ENCODE measurements at places on chromosomes 3 and 15.
A peak's percentile ranks its signal among the peaks of the same experiment; 100 is the strongest.

GRCh38 chr15:74144153-74144775 is 13.9 kb downstream of the ISLR2 start:
- DNase-seq = no peak

GRCh38 chr15:67992834-67993233 is 61.3 kb upstream of the PIAS1 start:
- DNase-seq = no peak

DNA sequence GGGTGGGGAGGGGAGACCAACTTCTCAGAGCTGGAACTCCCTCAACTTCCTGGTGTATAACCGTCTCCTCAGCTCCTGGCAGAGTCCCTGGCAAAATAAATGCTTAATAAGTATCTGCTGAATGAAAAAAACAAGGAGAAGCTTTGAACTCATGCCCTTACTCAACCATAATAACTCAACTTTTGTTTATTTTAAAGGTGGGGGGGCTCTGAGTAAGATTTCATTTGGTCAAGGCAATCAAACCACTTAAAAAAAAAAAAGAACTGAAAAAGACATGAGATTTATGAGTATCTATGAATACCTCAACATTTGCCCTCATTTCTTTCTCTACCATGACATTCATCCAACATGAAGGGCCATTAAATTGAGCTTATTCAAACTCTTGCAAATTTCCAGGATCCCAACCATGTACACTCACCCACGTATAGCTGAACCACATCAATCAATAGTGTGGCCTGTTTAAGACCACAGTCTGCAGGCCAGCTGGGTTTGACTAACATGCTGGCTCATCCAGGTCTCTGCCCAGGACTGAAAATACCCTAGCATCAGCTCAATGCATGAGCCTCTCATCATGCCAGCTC is 157.9 kb downstream of the FOXP1 start:
- no peak for DNase-seq

GRCh38 chr15:37372064-37372463 is 271.7 kb upstream of the MEIS2 start:
- no peak for DNase-seq

- DNase-seq = no peak
These were observed 11.2 kb upstream of the CPB1 start for GRCh38 chr3:148816427-148816826.

DNA sequence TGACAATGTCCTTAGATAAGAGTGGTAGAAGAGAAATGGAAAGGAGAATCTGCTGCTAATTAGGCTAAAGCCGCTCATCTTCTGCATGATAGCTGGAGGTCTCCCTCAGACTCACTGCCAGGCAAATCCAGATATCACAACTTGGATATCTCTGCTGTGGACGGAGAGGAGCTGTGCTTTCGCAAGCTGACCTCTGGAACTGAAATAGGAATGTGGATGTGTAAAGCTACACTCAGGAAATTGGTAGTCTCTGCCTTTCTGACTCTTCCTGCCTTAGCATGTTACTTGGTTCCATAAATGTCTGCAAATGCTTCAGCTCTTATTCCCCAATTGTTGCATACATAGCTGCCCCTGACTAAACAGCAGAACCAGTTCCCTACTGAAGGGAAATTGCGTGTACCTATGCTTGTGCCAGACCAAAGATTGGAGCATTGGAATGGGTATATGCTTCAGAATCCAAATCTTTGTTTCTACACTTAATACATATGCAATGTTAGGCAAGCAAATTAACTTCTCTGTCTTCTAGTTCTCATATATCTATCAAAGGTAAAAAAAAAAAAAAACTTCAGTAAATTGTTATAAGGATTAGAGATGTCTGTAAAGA is 74.7 kb upstream of the ROBO2 start:
- DNase-seq = no peak

GRCh38 chr3:129025691-129026435 is 24.8 kb downstream of the EFCC1 start:
- DNase-seq = no peak

- DNase-seq = no peak
These were observed 299.8 kb upstream of the GOLIM4 start for GRCh38 chr3:168395551-168395950.

- no peak for DNase-seq
These were observed 2.6 kb downstream of the CYP19A1 start for GRCh38 chr15:51335538-51336410.

GRCh38 chr15:67784856-67785430 is 40.4 kb upstream of the SKOR1 start:
- no peak for DNase-seq

GRCh38 chr3:159322322-159322939 is 520.6 kb downstream of the MFSD1 start:
- peak; percentile 51 for DNase-seq

DNA sequence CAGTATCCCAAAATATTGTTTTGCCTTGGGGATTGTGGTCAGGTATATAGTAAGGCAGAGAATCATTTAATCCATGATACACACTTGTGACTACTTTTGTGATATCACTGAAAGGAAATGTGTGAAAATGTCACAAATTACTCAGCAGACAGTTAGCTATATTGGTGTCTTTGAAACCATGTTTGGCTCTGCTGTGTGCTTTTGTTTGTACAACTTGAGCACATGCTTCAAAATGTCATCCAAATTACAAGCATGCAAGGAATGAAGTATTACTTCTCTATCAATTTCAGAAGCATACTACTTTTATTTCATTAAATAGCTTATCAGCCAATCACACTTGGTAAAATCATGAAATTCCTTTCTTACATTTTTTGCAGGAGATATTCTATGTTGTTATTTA is 619.0 kb upstream of the AGTR1 start:
- DNase-seq = no peak

- no peak for DNase-seq
These were observed 430.6 kb downstream of the MECOM start for GRCh38 chr3:169232863-169233262.

GRCh38 chr3:45528429-45528828 is 66.1 kb upstream of the LIMD1 start:
- DNase-seq = peak; percentile 79

GRCh38 chr15:68201153-68201878 is 3.8 kb downstream of the CALML4 start:
- no peak for DNase-seq

DNA sequence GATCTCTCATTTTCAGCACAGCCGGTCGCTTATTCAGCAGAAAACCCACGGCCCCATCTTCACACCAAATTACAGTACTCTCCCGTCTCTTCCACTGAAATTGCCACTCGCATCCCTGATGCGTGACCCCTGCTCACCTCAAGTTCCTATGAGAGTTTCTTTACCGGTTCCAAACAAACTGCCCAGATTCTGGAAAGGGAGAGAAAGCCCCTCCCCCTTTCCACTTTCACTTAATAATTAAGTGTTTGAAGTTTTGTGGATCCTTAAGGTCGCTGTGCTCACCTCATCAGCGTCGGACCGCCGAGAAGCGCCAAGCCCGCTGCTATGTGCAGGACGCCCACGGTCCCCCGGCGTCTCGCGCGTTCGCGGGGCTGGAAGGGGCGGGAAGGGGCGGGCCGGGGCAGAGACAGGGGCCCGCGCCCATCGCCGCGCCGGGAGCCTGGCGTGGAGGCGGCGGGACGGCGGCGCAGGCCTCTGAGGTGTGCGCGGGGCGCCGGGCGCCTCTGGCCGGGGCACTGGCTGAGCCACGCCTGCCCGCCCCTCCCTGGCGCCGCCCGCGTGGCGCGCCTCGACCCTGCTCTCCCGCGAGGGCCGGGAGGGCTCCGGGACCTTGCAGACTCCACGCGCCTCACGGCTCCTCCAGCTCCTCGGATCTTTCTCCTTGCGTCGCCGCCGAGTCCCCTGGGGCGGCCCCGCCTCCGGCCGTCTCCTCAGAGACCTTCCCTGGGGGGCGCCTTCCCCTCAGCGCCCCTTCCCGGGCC is at the start of gene GPR156:
GPR156 (minus strand) TSS at position 476 of the 761 bp plus-strand sequence. CDS start 41,124 bp downstream, outside the sequence.
- DNase-seq = peak; percentile 7

DNA sequence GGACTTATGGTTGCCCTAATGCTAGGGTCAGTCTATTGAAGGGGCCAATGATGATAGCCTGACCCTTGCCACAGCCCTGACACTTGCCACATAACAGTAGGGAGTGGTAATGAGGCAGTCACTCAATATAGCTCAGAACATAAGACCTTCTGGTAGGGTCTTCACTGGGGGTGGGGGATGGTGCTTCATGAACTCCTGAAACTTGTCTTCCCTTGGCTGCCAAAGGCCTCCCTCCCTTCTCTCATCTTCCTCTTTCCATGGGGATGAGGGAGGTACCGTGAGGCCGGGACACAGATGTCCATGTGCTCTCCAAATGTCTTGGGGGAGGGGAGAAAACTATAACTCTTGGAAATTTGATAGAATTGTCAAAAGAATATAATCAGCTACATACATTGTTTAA is 21.1 kb upstream of the THSD4 start:
- DNase-seq = no peak

DNA sequence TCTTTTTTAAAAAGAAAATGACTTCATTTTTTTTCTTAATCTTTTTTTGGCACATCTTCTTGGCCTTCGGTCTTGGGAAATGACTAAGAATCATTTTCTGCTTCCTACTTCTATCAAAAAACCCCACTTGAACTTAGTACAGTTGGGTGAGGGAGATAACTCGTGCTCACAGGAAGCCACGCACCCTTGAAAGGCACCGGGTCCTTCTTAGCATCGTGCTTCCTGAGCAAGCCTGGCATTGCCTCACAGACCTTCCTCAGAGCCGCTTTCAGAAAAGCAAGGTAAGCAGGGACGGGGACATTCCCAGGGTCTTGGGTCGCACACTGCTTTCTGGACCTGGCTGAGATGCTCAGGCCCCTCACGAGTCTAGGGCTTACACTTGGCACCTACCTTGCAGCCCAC is at the start of gene CCR4:
CCR4 (plus strand) TSS at position 235 of the 402 bp plus-strand sequence. CDS start 1,779 bp downstream, outside the sequence.
- DNase-seq = peak; percentile 64

DNA sequence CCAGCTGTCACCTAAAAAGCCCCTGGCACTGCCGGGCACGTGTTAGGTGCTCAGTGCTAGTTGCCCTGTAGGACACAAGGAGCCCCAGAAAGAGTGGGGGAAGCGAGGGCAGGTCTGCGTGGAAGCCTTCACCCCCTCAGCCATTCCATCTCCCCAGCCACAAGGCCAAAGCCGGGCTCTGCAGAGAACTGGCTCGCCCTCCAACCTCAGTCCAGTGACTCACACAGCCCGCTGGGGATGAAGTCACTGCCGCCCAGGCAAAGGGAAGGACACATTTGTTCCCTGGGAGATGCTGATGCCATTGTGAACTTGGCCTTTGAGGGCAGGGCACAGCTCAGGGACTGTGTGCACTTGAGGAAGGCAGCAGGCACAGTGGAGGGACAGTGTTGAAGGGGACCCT is 48.1 kb downstream of the IQSEC1 start:
- DNase-seq = peak; percentile 94

DNA sequence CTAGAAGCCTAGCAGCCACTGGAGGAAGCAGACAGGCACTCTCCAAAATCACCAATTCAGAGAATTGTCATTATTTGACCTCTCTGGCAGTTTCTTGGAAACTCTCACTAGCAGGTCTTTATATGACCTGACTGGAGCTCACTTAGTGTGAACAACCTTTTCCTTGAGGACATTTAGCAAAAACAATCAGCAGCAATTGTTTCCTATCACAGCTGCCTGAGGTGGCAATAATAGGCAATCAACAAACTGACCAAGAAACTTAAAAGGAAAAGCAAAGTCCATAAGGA is 162.4 kb upstream of the STT3B start:
- no peak for DNase-seq

DNA sequence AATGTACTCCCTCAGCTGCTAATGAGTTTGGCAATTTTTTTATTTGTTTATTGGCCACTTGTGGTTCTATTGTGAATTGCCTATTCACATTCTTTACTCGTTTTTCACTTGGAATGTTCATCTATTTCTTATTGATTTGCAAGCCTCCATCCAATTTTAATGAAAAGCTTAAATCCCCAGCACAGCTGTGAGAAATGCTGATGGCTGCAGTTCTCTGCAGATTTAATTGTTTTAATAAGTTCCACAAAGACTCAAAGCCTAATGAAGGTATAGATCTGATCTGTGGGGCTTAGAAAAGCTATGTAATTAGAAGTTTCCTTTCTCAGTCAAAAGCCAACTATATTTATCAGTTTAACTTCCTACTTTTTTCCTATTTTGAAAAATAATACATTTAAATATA is 41.5 kb downstream of the LYZL4 start:
- no peak for DNase-seq

DNA sequence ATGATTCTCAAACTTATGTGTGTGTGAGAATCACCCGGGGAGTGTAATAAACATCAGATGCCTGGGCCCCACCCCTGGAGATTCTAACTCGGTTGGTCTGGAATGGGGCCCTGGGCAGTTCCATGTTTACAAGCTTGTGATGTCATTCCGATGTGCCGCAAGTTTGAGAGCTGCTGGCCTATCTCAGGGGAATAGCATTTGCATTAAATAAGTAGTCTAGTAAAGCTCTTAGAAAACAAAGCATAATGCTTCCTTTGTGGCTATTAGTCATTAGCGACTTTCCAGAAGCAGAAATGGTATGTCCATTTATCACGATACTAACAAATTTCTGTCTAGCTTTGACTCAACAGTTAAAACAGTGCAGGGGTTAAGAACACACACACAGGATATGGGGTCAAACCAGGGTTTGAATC is 20.9 kb downstream of the PGBD4 start:
- no peak for DNase-seq

DNA sequence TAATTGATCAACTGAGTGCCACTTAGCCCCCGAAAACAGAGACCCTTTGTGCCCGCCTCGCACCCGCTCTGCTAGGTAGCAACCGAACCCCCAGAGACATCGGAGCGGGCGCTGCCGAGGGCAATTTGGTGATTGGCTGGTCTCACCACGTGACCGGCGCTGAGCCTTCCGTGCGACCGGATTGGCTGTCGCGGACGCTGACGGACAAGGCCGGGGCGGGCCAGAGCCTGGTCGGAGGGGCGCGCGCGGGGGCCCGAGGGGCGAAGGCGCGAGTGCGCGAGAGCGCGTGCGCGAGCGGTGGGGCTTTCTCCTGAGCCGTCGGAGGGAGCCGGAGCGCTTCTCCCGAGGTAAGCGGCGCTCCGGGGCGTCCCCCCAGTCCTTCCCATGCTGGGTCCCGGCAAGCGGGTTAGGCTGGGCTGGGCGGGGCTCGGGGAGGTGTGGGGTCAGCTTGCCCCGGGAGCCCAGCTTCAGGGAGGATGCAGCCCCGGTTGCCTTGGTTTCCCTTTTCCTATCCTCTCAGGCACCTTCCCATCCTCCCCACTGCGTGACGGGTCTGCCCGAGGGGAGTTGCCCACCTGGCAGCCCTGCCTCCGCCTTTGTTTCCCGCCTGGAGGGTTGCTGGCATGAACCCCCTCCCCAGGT is at the start of gene TMEM108:
TMEM108 (plus strand) TSS at position 303 of the 642 bp plus-strand sequence.
- peak; percentile 33 for DNase-seq

GRCh38 chr15:37425541-37425940 is 325.2 kb upstream of the MEIS2 start:
- no peak for DNase-seq

- DNase-seq = no peak
These were observed 21.5 kb downstream of the MAGEF1 start for GRCh38 chr3:184690192-184690883.

- no peak for DNase-seq
These were observed 31.9 kb downstream of the PDIA5 start for GRCh38 chr3:123098426-123099330.

DNA sequence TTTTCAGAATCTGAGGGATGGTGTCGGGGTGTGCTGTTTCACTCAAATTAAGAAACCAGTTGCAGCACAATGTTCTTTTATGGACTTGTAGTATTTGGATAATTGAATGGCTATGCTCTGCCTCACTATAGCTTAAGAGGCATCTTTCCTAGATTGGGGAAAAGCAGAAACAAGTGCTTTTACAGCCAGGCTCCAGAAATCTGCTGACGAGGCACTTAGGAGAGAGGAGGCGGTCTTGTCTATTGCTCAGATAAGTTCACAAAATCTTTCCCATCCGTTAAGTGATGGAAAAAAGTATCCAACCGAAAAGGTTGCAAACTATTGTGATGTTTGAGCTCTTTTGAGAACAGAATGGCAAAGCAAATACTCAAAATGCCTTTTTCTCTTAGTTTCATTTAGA is 336.1 kb upstream of the RARB start:
- no peak for DNase-seq
